ENCODE measurements at places on chromosomes 5 and 9. TPM values are rescaled to one million over a fixed set of nuclear protein-coding genes. Genes with fewer than 3 reads are reported as not detected.

The DNAH5 gene
- 1.4 TPM for total RNA-seq

The GLRA1 gene
- total RNA-seq: not detected

The PCDHB5 gene
- 1.8 TPM for total RNA-seq

The FAM53C gene
- total RNA-seq: 22.2 TPM

The ARRDC3 gene
- 15.3 TPM for total RNA-seq

The QRFP gene
- total RNA-seq: not detected

The PRRT1B gene
- 0.97 TPM for total RNA-seq

The GPX8 gene
- total RNA-seq: 38.0 TPM

The SARDH gene
- total RNA-seq: 0.05 TPM

The PKN3 gene
- total RNA-seq: 16.5 TPM

The SOX30 gene
- 0.06 TPM for total RNA-seq

The ECPAS gene
- 52.0 TPM for total RNA-seq

The LCN15 gene
- not detected for total RNA-seq

The ROR2 gene
- 0.67 TPM for total RNA-seq

The HEMGN gene
- total RNA-seq: not detected

The SLC6A18 gene
- total RNA-seq: not detected

The BASP1 gene
- 269 TPM for total RNA-seq

The ADAMTSL2 gene
- not detected for total RNA-seq

The SHOC1 gene
- not detected for total RNA-seq

The HAVCR1 gene
- 44.9 TPM for total RNA-seq

The PTGER4 gene
- total RNA-seq: 0.94 TPM

The TAF11L3 gene
- total RNA-seq: not detected

The TMEM141 gene
- total RNA-seq: 71.4 TPM

The EGFL7 gene
- 34.7 TPM for total RNA-seq

The CARD9 gene
- 0.95 TPM for total RNA-seq

The TAF1L gene
- total RNA-seq: not detected

The FGFR4 gene
- 22.3 TPM for total RNA-seq
